ENCODE measurements at places on chromosomes 2 and 18. TPM values are rescaled to one million over a fixed set of nuclear protein-coding genes. Genes with fewer than 3 reads are reported as not detected.

- H3K4me3 ChIP-seq, result no peak overlapping the region
- H3K36me3 ChIP-seq, result no peaks in the 10 kb centered on the region
- no peaks in the 10 kb centered on the region for H3K27me3 ChIP-seq
- DNase-seq, result no peak
Observed at GRCh38 chr2:68865108-68865507, 6.1 kb downstream of the BMP10 start.

GRCh38 chr2:30588994-30589393 lies 141.9 kb downstream of the LCLAT1 start:
- no peaks in the 10 kb centered on the region for H3K36me3 ChIP-seq
- H3K27ac ChIP-seq, result no peak overlapping the region
- no peaks in the 10 kb centered on the region for H3K27me3 ChIP-seq

DNA sequence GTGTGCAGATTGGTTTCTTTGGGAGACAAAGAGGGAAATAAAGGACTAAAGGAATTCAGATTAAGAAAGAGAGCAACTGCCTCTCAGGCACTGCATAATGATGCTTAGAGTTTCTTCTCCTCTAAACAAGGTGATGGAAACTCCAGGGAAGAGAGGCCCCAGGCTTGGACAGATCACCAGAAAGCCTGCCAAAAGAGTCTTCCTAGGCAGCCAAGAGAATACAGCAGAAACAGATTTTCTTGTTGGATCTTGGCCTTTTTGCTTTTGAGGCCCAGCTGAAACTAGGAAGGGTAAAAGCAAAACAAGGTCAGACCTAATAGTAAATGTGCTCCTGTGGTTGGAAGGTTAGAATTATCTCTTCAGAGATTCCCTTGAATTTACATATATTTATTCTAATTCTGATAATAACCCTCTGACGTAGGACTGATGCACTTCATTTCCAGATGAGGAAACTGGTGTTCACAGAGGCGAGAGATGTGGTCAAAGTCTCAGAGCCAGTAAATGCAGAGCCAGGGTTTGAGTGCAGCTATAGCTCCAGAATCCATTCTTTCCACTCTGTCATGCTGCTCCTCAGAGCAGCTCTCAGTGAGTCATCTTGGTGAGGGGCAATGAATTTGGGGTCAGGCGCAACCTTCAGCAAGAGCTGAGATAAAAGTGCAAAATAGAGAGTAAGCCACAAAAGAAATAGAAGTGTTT lies 142.3 kb upstream of the FBXO11 start:
- no peaks in the 10 kb centered on the region for H3K27me3 ChIP-seq
- no peak overlapping the region for H3K27ac ChIP-seq
- H3K4me3 ChIP-seq, result no peak overlapping the region
- DNase-seq, result no peak
- no peaks in the 10 kb centered on the region for H3K36me3 ChIP-seq

- H3K27me3 ChIP-seq, result no peaks in the 10 kb centered on the region
- no peak for DNase-seq
- H3K4me1 ChIP-seq, result no peaks in the 10 kb centered on the region
Observed at GRCh38 chr2:1016500-1016899, 65.9 kb downstream of the SNTG2 start.

The RAX gene
- total RNA-seq, result not detected

The NFATC1 gene
- 0.36 TPM for total RNA-seq

All from IMR-90 (cell line).